ENCODE measurements at places on chromosomes 3 and 15. TPM values are rescaled to one million over a fixed set of nuclear protein-coding genes. Genes with fewer than 3 reads are reported as not detected.

- no peak overlapping the region for H3K27ac ChIP-seq
- no peak for DNase-seq
- H3K27me3 ChIP-seq = no peaks in the 10 kb centered on the region
- no peaks in the 10 kb centered on the region for H3K4me1 ChIP-seq
These were observed 561.8 kb upstream of the MDFIC2 start for GRCh38 chr3:70874196-70874595.

PLOD2 gene
- total RNA-seq = 0.45 TPM

DNA sequence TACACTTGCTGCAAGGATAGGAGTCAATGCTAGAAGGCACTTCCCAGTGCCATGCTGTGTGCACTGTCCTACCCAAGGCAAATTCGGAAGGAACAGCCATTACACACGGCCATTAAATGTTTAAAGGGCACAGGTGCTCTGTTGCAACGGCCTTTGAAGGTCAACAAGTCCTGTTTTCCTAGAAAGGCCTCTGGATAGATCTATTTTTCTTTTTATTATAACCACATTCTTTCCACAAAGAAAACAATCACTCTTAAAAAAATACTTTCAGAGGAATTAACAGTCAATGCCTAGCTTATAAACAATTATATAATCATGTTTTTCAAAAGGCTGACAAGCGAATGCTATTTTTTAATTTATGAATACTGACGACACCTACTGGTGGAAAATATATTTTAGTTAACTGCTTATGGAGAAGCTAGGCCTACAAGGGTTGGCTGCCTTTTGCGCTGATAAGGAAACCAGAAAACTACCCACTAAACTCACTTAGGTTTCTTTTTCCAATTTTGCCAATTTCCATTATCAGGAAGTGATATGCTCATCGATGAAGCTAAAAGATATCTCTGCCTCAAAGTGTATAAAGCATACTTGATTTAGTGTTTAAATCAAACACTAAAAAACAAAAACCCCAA lies 2.4 kb downstream of the ARHGEF3 start:
- DNase-seq = peak; percentile 28
- peak overlapping the region; percentile 82 for H3K4me3 ChIP-seq
- peaks cover 7% of the 10 kb centered on the region for H3K36me3 ChIP-seq
- H3K27me3 ChIP-seq = no peaks in the 10 kb centered on the region
- peaks cover 59% of the 10 kb centered on the region for H3K4me1 ChIP-seq
- H3K27ac ChIP-seq = peak overlapping the region; percentile 90

GRCh38 chr3:107465064-107465631 lies 57.6 kb upstream of the BBX start:
- no peak for DNase-seq
- H3K4me1 ChIP-seq = no peaks in the 10 kb centered on the region
- H3K27me3 ChIP-seq = no peaks in the 10 kb centered on the region
- H3K27ac ChIP-seq = no peak overlapping the region
- no peaks in the 10 kb centered on the region for H3K36me3 ChIP-seq
- H3K4me3 ChIP-seq = no peak overlapping the region

A4GNT gene
- total RNA-seq = not detected

DNA sequence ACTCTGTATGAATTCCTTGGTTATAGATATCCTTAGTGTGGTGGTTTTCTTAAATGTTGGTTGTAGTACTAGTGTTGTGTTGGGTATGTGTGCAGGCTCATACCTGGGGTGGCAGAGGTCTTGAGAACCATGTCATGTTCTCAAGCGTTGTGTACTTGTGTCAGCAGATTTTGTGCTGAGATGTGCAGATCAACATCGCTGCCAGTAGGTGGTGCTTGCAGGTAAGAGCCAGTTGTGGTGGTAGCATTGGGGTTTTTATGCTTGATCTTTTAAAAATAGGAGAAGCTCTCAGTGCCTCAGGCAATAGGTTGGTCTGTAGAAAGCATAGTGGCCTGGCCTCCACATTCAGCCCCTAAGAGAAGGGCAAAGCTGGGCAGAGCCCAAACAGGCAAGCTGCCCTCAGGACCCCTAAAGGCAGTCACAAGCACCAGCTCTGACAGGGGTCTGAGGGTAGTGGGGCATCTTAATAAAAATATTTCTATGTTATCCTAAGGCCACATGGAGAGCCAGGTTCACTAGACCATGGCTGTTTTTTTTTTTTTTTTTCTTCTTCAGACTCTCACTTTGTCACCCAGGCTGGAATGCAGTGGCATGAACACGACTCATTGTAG lies 164.0 kb downstream of the IL20RB start:
- peak; percentile 48 for DNase-seq
- no peaks in the 10 kb centered on the region for H3K27me3 ChIP-seq
- H3K4me1 ChIP-seq = no peaks in the 10 kb centered on the region
- no peak overlapping the region for H3K4me3 ChIP-seq

DCBLD2 gene
- total RNA-seq = 1.3 TPM

DNA sequence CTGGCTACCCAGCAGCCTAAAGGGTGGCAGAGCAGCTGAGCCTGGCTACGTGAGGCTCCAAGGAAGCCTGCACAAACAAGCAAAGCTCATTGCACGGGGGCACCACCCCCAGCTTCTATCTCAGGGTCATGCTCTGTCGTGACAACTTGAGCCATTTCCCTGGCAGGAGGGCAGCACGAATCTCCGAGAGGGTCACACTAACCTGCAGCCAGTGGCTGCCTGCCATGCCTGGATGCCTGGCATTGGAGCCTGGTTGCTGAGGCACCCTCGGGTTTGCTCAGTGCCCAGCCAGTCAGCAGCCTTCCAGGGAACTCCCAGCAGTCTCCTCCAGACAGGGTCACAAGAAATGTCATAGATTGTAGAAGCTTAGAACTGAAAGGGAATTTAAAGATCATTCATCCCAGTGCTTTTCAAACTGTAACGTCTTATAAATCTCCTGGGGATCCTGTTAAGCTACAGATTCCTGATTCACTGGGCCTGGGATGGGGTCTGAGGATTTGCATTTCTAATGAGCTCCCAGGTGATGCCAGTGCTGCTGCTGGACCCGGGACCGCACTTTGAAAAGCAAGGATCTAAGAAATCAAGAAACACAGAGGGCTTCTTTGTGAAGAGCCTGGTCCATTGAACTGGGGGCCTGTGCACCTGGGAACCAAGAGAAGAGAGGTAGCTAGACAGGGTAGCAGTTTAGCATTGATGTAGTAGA lies 48.4 kb downstream of the TMEM266 start:
- H3K4me1 ChIP-seq = no peaks in the 10 kb centered on the region
- H3K27ac ChIP-seq = no peak overlapping the region
- H3K4me3 ChIP-seq = no peak overlapping the region
- no peak for DNase-seq

DNA sequence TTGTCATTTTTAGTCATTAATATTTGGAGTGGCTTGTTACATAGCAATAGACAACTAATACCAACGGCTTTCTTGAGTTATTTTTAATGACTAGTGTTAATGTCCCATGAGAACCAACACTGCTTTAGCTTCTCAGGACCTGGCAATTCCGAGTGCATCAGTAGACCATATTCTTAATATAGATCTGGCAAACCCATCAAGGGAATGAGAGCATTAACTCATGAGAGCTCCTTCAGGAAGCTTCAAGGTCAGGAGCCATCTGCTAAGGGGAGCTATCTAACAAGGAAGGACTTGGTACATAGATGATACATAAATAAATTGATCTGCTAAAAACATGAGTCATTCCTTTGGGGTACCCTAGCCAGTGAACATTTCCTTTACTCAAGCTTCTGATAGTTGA lies 122.6 kb upstream of the EPHA3 start:
- H3K36me3 ChIP-seq = no peaks in the 10 kb centered on the region
- no peak overlapping the region for H3K4me3 ChIP-seq

DNA sequence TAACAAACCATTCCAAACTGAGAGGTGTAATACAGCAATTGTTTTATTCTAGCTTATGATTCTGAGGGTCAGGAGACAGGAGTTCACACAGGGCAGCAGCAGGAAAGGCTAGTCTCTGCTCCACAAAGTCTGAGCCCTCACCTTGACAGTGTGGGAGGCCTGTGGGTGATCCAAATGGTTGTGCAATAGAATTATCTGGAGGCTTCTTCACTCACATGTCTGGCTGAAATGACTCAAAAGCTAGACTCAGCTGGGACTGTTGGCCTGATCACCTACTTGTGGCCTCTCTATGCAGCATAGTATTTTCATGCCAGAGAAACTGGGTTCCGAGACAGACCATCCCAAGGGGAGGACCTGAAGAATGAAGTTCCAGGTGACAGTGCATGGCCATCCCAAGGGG lies 233.9 kb upstream of the UBE2E2 start:
- no peaks in the 10 kb centered on the region for H3K4me1 ChIP-seq
- no peak for DNase-seq
- H3K4me3 ChIP-seq = no peak overlapping the region
- H3K36me3 ChIP-seq = no peaks in the 10 kb centered on the region

DNA sequence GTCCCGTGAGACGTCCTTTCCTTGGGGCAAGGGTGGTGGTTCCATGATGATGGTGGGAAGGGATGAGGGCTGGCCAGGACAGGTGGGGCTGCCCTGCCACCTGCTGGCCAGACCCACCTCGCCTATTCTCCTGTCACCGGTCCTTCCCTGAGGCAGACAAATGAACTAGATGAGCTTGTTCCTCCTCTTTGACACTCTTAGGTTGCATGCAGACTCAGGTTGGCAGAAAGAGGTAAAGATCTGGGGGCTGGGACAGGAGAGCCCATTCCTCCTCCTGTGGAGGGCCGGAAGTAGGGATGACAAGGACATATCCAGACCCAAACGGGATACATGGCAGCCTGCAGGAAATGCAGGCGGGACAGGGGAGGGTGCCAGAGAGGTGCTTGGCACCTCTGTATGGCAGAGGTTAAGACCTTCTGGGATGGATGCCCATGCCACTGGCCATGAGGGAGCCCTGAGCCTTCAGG lies 38.6 kb downstream of the ACSBG1 start:
- DNase-seq = peak; percentile 63
- H3K36me3 ChIP-seq = no peaks in the 10 kb centered on the region
- no peak overlapping the region for H3K27ac ChIP-seq
- H3K27me3 ChIP-seq = no peaks in the 10 kb centered on the region
- no peak overlapping the region for H3K4me3 ChIP-seq
- no peaks in the 10 kb centered on the region for H3K4me1 ChIP-seq

DNA sequence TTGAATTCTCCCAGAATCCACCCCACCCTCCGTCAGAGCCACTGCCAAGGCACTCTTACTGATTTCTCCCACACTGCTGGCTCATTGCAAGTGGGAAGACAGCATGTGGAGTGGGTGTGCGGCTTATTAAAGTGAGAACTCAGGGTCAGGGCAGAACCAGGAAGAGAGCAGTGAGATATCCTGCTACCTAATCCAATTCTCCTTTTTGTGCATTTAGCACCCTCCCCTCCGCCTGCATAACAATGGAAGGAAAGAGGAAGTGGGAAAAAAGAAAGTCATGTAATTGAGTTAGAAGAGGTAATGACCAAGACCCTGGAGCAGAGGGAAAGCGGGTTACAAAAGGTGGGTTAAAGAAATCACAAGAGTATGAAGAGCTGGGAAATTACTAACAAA lies 27.8 kb upstream of the PIK3CB start:
- no peak for DNase-seq
- no peaks in the 10 kb centered on the region for H3K27me3 ChIP-seq
- no peaks in the 10 kb centered on the region for H3K36me3 ChIP-seq
- H3K27ac ChIP-seq = no peak overlapping the region

AADACL2 gene
- total RNA-seq = not detected

Measured in activated naive CD4-positive, alpha-beta T cell treated with anti-CD3 and anti-CD28 coated beads for 36 hours (primary cell).